ENCODE measurements at places on chromosomes 11 and 22.

- DNase-seq: no peak
Observed at GRCh38 chr11:64758330-64759079, 1.3 kb downstream of the PYGM start.

DNA sequence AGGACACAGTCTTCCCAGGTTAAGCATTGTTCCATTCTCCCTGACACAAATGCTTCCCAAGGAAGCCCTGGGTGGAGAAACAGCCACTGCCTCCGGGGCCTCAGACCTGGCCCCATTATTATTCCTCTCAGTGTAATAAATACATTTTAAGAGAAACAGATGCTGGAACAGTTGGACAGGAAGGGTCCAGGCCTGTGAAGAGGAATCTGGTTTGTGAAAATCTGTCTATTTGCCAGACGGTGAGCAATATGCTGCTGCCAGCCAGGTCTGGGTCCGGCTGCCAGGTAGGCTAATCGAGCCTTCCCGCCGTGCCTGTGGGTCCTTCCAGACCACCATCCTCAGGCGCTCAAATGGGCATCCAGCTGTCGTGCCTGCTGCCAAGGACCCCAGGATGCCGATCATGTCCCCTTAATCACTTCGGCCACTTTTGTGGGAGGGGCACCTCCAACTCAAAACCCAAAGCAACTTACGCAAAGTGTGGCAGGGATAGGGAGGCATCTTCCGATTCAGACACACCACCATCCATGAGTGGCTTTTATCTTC, 528.4 kb downstream of the MIAT start:
- no peak for DNase-seq

DNA sequence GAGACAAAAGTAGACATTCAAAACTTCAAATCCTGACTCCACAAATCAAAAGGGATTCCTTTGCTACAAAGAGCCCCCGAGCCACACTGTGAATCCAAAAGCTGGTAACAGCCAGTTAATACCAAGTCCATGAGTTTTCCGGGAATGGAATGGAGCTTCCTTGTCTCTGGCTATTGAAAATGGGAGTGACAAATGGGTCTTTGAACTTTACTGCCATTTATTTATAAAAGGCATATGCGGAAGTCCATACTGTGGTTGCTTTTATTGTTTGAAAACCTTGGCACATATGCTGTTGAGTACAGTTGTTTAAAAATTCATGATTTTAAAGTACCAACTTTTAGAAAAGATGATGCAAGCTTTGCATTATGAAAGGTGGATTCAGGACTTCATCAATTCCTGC, 206.2 kb upstream of the NARS2 start:
- DNase-seq: no peak

- no peak for DNase-seq
Observed at GRCh38 chr11:77402218-77402556, 71.7 kb downstream of the PAK1 start.

- DNase-seq: no peak
Observed at GRCh38 chr11:71488681-71489270, 35.8 kb downstream of the NADSYN1 start.

- DNase-seq: no peak
Observed at GRCh38 chr11:128424851-128425285, 162.5 kb downstream of the ETS1 start.

DNA sequence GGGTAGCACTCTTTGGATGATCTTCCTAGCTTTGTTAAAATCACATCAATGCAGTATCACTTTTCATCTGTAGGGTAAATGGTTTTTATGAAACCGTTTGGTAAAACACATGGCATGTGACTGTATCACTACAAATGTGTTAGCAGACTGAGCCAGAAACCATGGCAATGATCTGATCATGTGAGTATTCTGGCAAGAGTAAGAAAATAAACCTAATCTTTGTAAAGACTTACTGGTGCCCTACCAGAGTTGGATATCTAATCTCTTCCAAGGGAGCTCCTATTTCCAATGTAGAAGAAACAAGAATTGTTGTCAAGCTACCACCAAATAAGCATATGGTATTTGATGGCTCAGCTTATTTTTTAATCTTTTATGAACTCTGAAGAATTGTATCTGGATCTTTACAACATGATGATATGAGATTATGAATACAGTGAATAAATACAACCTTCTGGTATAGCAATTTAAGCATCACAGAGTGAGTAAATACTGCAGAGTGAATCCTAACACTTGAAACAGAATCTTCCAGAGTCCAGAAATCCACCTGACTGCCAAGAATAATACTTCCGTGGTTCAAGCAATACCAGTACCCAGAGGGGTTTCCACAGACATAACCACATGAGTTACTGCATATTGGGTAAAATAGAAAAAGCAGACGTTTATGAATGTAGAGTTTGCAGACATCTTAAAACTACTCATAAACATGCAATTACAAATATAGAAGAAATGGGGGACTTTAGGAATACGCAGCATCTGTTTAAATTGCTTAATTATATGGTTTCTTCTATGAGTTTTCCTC, 238.8 kb downstream of the TTC28 start:
- no peak for DNase-seq

- no peak for DNase-seq
Observed at GRCh38 chr11:66840317-66841091, 2.7 kb upstream of the RCE1 start.

DNA sequence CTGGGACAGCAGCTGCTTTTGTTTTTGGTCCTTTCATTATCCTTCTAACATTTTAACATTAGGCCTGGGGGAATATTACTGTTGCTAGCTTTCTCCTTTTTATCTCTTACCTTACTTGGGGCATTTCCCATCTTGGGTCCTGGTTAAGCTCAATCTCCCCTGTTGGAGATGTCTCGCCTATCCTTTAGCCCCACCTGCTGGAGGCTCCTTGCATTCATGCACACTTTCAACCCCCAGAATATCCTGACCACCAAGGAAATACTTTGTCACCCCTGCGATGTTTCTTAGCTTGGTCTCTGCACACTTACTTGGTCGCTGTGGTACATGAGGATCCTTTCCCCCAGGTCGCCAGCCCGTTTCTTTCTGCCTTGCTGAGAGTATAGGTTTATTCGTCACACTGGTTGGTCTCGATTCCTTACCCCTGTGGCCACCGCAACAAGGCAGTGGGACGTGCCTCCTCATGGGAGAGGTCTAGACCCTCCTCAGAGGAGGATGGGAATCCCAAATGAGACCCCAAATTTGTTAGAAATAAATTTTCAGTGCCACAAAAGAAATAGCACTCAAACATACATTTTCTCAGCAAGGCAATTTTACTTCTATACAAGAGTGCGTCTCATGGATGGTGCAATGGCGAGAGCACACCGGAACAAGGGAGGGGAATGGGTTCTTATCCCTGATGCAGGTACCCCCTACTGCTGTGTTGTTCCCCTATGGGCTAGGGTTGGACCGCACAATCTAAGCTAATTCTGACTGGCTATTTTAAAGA, 5.4 kb upstream of the TXN2 start:
- DNase-seq: no peak

DNA sequence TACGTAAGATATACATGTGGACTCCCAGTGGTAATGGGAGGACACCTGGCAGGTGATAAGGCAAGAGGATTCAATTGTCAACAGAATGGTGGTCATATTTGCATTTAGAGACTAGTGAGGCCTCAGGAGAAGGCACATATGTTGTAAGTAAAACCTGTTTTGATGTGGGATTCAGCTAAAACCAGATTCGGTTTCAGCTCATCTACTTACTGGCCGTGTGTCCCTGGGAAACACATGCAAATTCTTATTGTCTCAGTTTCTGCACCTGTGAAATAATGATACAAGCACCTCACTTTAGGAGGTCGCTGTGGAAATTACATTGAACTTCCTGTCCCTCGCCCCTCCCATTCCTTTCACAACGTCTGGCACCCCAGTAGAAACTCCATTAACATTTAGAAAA, 78.9 kb upstream of the FIBIN start:
- DNase-seq: no peak

DNA sequence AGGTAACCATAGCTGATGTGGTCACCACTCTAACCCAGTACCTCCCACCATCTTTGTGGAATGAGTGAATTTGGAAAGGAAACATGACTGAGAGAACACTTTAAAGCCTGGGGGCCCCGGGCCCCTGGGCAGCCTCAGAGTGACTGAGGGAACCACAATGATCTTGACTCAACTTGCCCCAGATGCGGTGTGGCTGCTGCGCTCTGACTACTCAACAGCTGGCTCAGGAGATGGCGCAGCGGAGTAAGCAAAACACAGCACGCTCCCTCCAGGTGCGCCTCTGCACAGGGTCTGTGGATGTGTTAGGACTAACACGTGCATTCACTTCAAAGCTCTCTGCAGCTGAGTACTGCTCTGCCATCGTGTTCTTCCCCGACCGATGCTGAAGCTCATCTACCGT, 5.9 kb downstream of the RNF215 start:
- DNase-seq: no peak

- DNase-seq: peak; percentile 90
Observed at GRCh38 chr11:110317516-110317932, 21.1 kb upstream of the RDX start.

DNA sequence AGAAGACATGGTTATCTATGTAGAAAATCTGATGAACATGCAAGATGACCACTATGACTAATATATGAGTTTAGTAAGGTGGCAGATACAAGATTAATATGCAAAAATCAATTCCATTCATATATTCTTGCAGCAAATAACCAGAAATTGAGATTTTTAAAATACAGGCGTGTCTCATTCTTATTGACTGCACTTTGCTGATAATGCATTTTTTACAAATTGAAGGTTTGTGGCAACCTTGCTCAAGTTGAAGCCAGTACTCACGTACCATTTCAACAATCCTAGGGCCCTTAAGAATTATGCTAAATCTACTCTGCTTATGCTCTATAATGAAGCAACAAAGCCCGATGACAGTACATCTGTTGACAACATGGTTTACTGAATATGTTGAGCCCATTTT, 104.6 kb downstream of the KCNQ1OT1 start:
- no peak for DNase-seq

GRCh38 chr22:21624120-21624879, 5.5 kb downstream of the YDJC start:
- no peak for DNase-seq

GRCh38 chr11:10441652-10442503, 13.2 kb upstream of the AMPD3 start:
- no peak for DNase-seq

DNA sequence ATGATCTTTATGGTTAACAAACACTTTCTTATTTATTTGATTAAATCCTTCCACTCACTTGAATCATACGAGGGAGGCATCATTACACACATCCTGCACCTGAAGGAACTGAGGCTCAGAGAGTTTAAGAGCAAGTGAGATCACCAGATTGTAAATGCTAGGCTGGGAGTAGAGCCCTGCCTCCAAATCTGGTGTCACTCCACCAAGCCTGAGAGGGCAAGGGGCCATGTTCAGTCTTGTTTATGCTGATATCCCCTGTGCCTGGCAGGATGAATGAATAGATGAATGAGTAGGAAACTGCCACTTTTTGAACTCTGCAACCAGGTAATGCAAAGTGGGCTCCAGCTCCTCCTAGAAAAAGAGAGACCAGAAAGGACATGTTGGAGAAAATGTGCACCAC, 59.1 kb downstream of the RASSF10 start:
- no peak for DNase-seq

DNA sequence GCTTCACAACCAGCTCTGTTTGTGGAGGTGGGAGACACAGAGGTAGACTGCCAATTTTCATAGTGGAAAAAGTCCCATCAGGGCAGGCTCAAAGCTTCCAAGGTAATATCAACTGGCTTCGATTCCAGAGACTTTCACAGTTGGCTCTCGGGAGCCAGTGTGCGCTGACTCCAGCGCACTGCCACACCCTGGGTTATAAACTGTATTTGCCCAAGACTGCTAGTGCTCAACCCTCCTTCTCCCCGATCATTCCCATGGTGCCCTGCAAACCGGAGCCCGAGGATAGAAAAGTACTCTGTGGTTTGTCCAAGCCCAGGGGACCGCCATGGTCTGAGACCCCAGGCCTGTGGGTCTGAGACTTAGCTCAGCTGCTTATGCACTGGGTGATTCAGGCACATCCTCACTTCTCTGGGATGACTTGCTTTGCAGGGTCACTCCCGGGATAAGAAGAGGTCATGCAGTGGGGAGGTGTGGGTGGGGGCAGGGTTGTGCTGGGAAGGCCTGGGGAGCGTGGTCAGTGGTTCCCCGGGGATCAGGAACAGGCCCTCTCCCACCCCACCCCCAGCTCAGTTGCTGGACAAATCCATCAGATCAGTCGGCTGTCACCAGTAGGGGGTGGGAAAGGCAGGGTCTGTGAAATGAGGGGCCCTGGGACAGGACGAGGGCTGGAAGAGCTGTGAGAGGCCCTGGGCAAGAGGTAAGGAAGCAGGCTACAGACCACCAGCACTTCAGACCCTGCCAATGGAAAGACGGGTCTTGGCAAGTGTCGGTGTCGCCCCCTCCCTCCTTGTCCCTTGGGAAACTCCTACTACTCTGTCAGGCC, 26.7 kb upstream of the PICK1 start:
- DNase-seq: no peak

DNA sequence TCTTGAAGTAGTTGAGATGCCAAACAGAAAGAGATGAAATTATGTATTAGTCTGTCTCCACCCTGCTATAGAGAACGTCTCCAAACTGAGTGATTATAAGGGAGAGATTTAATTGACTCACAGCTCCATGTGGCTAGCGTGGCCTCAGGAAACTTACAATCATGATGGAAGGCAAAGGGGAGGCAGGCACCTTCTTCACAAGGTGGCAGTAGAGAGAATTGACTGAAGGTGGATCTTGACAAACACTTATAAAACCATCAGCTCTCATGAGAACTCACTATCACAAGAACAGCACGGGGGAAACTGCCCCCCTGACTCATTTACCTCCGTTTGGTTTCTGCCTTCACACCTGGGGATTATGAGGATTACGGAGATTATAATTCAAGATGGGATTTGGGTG, 794.0 kb downstream of the CNTN5 start:
- no peak for DNase-seq

- DNase-seq: no peak
Observed at GRCh38 chr11:125222494-125222893, 57.9 kb downstream of the PKNOX2 start.

- no peak for DNase-seq
Observed at GRCh38 chr11:11769362-11769761, 72.4 kb upstream of the USP47 start.

DNA sequence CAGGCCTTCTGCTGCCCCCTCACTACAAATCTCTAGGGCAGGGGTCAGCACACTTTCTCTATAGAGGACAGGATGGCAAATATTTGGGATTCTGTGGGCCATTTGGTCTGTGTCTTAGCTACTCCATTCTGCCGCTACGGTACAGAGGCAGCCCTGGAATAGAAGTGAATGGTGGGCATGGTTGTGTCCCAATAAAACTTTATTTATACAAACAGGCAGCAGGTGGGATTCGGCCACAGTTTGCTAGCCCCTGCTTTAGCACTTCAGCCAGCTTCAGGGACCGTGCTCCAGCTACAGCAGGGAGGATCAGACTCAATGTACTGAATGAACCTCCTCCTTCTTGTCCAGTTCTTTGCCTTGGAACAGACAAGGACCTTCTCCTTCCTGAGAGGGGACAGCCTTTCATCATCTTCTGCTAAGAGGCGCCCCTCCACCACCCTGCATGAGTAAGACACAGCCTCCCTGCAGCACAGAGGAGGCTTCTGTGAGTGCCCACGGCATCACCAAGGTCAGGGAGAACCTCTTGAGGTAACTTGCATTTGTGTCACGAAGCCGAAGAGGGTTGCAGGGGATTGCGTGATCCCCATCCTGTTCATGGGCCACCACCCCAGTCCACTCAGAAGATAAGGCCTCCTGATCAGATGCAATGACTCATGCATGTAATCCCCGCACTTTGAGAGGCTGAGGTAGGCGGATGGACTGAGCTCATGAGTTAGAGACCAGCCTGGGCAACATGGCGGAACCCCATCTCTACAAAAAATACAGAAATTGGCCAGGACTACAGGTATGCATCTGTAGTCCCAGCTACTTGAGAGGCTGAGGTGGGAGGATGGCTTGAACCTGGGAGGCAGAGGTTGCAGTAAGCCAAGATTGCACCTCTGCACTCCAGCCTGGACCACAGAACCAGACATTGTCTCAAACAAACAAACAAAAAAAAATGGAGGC, 4.6 kb downstream of the C11orf24 start:
- no peak for DNase-seq
